ENCODE measurements at places on chromosomes 11 and 22. TPM values are rescaled to one million over a fixed set of nuclear protein-coding genes. Genes with fewer than 3 reads are reported as not detected.

SAA1 gene
- not detected for total RNA-seq

MS4A15 gene
- total RNA-seq: not detected

DNA sequence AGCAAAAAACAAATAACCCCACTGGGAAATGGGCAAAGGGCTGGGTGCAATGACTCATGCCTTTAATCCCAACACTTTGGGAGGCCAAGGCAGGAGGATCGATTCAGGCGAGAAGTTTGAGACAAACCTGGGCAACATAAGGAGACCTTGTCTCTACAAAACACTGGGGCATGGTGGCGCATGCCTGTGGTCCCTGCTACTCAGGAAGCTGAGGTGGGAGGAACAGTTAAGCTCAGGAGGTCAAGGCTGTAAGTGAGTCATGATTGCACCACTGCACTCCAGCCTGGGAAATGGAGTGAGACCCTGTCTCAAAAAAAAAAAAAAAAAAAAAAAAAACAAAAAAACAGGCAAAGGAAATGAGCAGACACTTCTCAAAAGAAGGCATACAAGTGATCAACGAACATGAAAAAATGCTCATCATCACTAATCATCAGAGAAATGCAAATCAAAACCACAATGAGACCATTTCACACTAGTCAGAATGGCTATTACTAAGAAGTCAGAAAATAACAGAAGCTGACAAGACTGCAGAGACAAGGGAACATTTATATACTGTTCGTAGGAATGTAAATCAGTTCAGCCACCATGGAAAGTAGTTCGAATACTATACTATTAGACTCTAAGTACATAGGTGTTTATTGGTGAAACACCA, 48.2 kb upstream of the SMCO4 start:
- DNase-seq: peak; percentile 27

DNA sequence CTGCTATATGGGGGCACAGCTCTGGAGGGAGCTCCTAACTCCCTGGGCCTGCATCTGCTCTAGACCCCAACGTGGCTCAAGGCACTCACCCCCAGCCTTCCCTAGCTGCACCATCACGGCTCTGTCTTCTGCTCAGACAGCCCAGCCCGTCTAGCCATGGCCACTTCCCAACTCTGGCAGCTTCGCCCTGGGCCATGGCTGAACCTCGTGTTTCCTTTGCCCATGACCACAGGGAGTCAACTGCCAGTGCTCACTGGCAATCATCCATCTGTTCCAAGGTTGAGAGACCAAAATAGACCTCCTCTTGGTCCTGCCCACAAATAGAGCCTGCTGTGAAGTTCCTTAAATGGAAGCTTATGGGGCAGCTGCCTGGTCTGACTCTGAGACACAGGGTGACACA, 5.4 kb downstream of the LMO1 start:
- DNase-seq: no peak

GRCh38 chr11:46127150-46127638, 5.9 kb upstream of the PHF21A start:
- peak; percentile 87 for DNase-seq

DNA sequence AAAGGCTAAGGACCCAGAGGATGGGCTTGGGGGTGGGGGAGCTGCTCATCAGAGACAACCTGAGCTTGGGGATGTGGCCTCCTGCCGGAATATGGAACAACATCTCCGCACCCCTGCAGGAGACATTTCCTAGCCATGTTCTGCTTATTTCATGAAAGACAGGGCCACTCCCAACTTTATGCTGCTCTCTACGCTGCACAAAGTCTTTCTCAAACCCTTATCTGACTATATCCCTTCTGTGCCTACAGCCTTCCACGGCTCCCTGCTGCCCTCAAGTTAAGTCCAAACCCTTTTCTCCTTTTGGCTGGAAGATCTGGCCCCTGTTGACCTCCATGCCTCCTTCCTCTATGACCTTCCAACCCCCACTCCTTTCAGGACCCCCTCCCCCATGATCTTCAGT, 562.0 kb downstream of the MN1 start:
- no peak for DNase-seq

DNA sequence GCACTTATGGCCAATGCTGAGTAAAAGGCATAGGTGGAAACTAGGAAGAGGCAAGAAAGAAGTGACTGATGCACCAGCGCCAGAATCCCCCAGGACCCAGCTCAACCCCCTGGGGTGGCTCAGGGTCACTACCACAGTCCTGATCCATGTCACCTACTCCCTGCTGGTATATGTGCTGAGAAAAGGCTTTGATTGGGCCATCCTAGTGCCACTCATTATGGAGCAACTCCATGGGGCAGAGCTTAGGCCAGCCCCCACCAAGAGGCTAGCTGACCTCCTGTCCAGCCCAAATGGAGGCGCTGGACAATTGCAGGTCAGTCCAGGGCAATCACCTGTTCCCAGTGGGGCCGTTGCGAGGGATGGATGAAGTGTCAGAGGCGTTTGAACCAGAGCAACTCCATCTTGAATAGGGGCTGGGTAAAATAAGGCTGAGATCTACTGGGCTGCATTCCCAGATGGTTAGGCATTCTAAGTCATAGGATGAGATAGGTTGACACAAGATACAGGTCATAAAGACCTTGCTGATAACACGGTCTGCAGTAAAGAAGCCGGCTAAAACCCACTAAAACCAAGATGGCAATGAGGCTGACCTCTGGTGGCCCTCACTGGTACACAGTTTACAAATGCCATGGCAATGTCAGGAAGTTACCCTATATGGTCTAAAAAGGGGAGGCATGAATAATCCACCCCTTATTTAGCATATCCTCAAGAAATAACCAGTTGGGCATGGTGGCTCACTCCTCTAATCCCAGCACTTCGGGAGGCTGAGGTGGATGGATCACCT, 20.6 kb upstream of the DAGLA start:
- no peak for DNase-seq
